Endothelial cell of umbilical vein (primary cell): ENCODE measurements at places on chromosomes 4 and X. TPM values are rescaled to one million over a fixed set of nuclear protein-coding genes. Genes with fewer than 3 reads are reported as not detected.

GRCh38 chr4:85889314-85889713, 414.4 kb downstream of the ARHGAP24 start:
- DNase-seq: no peak

- no peak for DNase-seq
Measured at GRCh38 chrX:2499507-2499906, 1.3 kb downstream of the DHRSX start.

DNA sequence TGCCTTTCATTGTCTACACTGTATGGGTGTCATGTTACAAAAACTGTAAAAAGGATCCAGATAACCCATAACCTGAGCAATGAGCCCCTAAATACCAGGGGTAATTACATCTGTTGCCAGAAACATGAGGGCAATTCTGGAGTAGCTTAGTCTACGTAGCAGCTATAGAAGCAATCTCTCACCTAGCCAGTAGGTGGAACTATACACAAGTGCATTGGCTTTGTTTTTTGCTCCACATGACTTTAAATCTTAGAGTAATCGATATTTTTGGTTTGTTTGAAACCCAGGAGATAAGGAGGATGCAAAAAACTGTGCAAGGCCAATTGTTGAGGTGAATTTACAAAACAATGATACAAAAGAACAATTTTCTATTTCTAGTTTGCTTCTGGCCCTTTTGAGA, 57.5 kb downstream of the GPR82 start:
- DNase-seq: peak; percentile 49

- DNase-seq: no peak
Measured at GRCh38 chrX:11398785-11399184, 105.6 kb downstream of the AMELX start.

The CENPVL2 gene
- total RNA-seq: not detected in 2 replicates
